Lung (tissue), 17 donors: ENCODE measurements at places on chromosomes 7 and 10. TPM values are rescaled to one million over a fixed set of nuclear protein-coding genes. Genes with fewer than 3 reads are reported as not detected.

C10orf53 gene
- not detected for polyA plus RNA-seq

KCNMA1 gene
- polyA plus RNA-seq: 6.5 TPM

MRPL32 gene
- polyA plus RNA-seq: 111 TPM

FFAR4 gene
- polyA plus RNA-seq: 2.5 TPM

PRSS2 gene
- polyA plus RNA-seq: 0.35 TPM

MALRD1 gene
- polyA plus RNA-seq: 2.6 TPM

CFAP58 gene
- 1.4 TPM for polyA plus RNA-seq

HKDC1 gene
- 4.6 TPM for polyA plus RNA-seq

CD36 gene
- 73.8 TPM for polyA plus RNA-seq

TAS2R3 gene
- not detected for polyA plus RNA-seq
